Stimulated activated CD8-positive, alpha-beta memory T cell treated with anti-CD3 and anti-CD28 coated beads, Interleukin-12 subunit alpha, Interleukin-12 subunit beta, amount 100 ng/mL, for 4 hours (primary cell): ENCODE measurements at places on chromosomes 13 and 19.

DNA sequence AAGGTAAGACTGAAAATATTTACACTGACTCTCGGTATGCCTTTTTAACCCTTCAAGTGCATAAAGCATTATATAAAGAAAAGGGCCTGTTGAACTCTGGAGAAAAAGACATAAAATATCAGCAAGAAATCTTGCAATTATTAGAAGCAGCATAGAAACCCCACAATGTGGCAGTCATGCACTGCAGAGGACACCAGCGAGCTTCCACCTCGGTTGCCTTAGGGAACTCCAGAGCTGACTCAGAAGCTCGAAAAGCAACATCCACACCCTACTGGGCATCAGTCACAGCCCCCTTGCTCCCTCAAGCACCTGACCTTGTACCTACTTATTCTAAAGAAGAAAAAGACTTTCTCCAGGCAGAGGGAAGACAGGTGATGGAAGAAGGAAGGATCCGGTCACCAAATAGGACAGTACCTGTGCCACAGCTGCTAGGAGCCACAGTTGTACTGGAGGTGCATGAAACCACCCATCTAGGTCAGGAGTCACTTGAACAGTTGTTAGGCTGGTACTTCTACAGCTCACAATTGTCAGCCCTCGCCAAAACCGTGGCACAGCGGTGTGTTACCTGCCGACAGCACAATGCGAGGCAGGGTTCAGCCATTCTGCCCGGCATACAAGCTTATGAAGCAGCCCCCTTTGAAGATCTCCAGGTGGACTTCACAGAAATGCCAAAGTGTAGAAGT lies 2.9 kb downstream of the ZNF816 start:
- no peak for DNase-seq

GRCh38 chr19:14383661-14384555 lies 2.7 kb downstream of the ADGRE5 start:
- DNase-seq, result peak; percentile 59

DNA sequence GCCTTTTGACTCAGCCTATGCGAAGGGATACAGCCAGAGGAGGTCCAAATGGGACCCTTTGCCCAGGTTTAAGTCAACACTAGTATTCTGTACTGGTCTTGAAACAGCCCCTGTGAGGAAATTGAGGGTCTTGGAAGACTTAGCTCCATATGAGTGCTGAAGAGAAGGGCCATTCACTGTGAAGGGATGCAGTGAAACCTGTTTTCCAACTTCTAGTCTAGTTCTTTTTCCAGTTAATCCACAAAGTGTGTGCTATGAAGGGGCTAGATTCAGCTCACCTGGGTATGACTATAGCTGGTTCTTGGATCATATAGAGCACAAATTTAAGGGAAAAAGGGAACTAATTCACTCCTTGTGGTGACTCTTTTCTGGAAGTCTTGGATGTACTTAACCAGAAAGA lies 4.0 kb downstream of the ZBTB32 start:
- DNase-seq, result no peak

- no peak for DNase-seq
These were observed 226.3 kb downstream of the SLC7A1 start for GRCh38 chr13:29369060-29369743.

- no peak for DNase-seq
These were observed 504.8 kb downstream of the SLITRK1 start for GRCh38 chr13:83377491-83377890.

GRCh38 chr13:75421133-75421532 lies 60.8 kb downstream of the TBC1D4 start:
- DNase-seq, result no peak

- DNase-seq, result no peak
These were observed 191.8 kb downstream of the PCCA start for GRCh38 chr13:100280681-100281080.

- DNase-seq, result no peak
These were observed 83.1 kb downstream of the ABCC4 start for GRCh38 chr13:95217920-95218830.

- DNase-seq, result no peak
These were observed 56.7 kb downstream of the STARD13 start for GRCh38 chr13:33228648-33229445.

GRCh38 chr13:37944869-37945442 lies 75.4 kb upstream of the TRPC4 start:
- DNase-seq, result no peak

GRCh38 chr19:19531951-19532805 lies 3.5 kb downstream of the YJEFN3 start:
- DNase-seq, result peak; percentile 72

GRCh38 chr19:32171719-32172151 lies 173.7 kb upstream of the ZNF507 start:
- DNase-seq, result no peak

DNA sequence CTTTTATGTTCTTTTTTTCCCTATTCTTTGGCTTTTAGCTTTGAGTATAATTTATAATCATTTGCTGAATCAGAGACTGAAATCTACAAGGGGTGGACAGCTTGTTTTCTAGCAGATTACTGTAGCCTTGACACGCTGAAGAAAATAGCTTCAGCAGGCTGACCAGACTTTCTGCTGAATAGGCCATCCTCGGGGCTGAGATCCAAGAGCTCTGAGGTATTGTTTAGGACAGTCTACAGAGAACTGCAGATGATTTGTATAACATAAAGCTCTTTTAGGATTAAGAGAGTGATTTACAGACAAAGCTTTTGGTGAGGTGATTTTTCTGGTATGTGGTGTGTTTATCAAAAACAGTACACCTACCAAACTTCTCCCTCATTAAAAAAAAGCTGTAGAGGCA lies 16.8 kb downstream of the POLR1D start:
- no peak for DNase-seq

- no peak for DNase-seq
These were observed 21.7 kb downstream of the IRS2 start for GRCh38 chr13:109764470-109765291.

DNA sequence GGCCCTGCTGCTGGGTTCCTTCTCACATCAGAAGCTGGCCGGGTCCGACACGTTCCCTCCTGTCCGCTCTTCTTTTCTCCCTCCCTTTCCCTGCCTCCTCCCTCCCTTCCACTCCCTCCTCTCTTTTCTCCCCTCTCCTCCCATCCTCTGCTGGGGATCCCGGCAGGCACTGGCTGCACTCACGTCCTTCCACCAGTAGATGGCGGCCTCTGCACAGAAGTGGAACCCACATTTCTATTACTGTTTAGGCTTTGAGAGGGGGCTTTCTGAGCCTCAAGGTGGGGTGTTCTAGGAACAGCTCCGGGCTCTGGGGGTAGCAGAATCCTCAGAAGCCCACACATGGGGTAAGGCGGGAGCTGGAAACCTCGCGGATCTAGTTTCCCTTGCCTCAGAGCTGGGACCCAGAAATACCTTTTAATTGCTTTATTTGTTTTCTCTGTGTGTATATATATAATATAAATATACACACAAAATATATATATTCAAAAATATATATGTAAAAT lies 294.2 kb downstream of the ZNF536 start:
- no peak for DNase-seq

DNA sequence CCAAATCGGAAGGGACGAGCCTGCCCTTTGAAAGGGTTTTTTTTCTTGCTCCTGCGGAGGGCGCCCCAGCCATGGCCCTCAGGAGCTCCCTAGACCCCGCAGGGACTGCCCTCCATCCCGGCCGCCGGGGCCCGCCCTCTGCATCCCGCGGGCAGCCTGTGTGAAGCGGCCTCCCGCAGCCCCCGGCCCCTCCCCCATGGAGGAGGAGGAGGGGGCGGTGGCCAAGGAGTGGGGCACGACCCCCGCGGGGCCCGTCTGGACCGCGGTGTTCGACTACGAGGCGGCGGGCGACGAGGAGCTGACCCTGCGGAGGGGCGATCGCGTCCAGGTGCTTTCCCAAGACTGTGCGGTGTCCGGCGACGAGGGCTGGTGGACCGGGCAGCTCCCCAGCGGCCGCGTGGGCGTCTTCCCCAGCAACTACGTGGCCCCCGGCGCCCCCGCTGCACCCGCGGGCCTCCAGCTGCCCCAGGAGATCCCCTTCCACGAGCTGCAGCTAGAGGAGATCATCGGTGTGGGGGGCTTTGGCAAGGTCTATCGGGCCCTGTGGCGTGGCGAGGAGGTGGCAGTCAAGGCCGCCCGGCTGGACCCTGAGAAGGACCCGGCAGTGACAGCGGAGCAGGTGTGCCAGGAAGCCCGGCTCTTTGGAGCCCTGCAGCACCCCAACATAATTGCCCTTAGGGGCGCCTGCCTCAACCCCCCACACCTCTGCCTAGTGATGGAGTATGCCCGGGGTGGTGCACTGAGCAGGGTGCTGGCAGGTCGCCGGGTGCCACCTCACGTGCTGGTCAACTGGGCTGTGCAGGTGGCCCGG lies 815 bp downstream of the MAP3K10 start:
- DNase-seq, result no peak

DNA sequence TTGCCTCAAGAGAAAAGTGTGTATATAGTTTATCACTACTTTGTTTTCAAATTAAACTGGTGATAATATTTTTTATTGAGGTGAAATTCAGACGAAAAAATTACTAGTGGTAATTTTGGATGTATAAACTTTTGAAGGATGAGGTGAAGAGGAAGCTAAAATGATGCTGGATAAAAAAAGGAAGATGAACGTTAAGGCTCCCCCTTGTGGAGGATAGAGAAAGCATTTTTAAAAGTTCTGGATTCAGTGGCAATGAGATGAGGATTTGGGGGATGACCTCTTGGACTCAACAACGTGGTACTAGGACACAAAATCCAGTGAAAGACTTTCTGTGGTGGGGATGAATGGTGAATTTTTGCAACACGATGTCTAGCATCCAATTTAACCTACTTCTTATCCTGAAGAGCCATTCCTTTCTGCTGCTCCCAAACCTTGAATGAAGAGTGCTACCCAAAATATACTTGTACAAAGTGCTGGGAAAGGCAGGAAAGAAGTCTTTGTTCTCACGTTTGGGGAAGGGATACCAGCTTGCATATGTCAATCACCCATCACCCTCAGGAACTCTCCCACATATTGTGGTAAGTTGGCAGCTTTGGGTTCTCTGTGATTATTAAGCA lies 7.3 kb upstream of the SIGLEC5 start:
- DNase-seq, result no peak

DNA sequence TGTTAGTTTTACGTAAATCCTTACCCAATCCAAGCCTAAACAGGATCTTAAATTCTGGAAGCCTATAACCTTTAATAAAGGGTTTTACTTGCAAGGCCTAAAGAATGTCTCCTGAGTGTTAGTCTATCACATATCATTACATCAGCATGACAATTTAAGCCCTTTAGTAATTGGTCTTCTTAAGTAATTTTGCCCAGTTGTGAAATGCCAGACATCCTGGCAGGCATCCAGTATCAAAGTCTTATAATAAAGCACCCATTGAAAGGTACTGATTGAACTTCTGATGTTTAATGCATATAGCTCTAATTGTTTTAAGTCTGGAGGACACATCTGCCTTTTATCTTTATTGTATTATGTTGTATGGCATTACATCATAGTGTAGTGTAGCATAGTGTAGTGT lies 1078.9 kb downstream of the SLITRK1 start:
- DNase-seq, result no peak

DNA sequence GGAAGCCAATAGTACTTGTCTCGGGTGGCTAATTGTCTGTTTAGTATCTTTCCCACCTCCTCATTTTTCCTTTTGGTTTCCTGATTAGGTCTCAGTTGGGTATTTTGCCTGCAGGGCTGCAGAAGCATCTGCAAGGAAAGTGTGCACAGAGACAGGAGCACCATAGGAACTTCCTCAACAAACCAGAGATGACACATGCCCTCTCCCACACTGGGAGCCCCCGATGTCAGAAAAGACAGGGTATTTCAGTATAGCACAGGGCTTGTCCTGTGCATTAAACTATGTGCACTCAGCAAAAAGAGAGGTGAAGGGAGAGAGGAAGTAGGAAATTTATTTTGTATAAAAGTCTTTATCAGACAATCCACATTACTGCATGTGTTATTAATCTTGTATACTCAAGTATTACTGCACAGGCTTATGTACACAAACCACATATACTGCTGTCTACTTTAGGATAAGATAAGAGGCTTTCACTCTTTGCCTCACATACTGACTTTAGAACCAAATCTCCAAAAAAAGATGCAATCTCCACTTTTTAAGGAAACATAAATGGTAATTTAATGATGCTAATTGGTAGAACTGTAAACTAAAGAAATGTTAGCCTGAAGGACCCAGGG lies 501.0 kb downstream of the FOXO1 start:
- DNase-seq, result no peak

GRCh38 chr13:31605076-31605860 lies 134.1 kb upstream of the RXFP2 start:
- no peak for DNase-seq

DNA sequence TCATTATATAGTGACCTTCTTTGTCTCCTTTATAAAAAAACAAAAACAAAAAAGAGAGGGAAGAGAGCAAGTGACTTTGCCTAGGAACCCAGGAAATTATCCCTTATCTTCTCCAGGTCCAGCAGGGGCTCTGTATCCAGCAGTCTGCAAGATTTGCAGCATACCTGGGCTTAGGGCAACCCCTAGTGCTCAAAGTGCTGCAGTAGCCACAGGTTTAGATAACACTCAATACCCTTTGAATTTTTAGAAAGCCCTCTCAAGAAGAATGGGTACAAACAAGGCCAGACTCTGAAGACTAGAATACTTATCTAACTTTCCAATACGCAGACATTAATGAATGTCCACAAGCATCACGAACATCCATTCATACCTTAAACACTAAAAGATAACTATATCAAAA lies 43.2 kb downstream of the CCNA1 start:
- DNase-seq, result no peak

DNA sequence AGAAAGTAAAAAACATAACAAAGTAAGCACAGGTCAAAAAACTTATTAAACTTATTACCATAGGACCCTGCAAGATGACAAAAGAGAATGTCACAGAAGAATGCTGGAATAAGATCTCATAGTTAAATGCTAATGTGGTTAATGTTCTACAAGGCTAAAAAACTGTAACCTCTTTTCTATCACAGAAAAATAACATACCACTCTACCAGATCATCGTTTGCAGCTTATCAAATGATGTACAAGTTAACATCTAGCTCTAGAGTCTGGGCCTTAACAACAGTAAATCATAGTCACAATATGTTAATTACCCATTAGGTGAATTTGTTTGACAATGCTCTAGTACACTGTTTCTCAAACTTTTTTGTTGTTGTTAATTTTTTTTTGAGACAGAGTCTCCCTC lies 53.0 kb downstream of the NUFIP1 start:
- DNase-seq, result no peak

DNA sequence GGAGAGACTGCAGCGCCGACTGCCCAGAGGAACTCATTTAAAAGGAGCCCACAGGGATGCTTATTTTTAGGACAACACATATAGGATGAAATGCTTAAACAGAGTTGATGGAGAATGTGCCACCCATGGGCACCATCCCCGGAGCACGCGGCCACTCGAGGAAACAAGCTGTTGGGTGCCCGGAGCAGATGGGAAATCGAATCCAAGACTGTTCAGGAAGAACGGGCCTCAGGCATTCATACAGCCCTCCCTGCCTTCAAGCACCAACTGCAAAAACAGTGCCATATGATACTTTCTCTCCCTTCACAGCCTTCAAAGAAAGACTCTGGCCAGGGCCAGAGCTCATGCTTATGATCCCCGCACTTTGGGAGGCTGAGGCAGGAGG lies 40.2 kb downstream of the RAB20 start:
- no peak for DNase-seq

- peak; percentile 49 for DNase-seq
These were observed 1.3 kb upstream of the FFAR1 start for GRCh38 chr19:35346193-35347052.
